Panc1 (cell line): ENCODE measurements at places on chromosomes 12 and 14.

- no peak for DNase-seq
Measured at GRCh38 chr14:50113381-50114035, 2.9 kb downstream of the VCPKMT start.

- DNase-seq: no peak
Measured at GRCh38 chr12:57342207-57342691, 88.6 kb downstream of the R3HDM2 start.

DNA sequence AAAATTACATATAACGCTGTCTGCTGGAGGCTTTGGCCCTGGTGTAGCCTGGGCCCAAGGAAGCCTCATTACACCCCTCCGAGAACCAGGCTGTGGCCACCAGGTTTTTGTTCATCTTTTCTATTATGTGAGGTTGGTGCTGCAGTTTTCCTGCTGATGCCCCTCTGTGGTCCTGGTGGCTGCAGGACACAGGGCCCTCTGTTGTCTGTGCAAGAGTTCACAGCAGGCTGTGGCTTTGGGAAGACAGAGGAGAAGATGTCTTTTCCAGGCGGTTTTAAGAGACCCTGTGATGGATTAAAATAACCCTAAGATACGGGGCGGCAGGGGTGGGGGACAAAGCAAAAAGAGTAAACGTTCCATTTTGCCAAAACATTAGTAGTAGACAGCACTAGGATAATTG is 121.5 kb downstream of the ADGRD1 start:
- no peak for DNase-seq

DNA sequence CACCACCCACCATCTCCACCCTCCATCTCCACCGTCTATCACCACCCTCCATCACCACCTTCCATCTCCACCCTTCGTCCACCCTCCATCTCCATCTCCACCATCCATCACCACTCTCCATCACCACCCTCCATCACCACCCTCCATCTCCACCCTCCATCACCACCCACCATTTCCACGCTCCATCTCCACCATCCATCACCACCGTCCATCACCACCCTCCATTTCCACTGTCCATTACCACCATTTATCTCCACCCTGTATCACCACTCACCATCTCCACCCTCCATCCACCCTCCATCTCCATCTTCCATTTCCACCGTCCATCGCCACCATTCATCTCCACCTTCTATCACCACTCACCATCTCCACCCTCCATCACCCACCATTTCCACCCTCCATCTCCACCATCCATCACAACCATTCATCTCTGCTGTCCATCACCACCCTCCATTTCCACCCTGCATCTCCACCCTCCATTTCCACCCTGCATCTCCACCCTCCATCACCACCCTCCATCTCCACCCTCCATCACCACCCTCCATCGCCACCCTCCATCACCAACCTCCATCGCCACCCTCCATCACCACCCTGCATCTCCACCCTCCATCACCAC is 6.1 kb upstream of the CEP170B start:
- no peak for DNase-seq

DNA sequence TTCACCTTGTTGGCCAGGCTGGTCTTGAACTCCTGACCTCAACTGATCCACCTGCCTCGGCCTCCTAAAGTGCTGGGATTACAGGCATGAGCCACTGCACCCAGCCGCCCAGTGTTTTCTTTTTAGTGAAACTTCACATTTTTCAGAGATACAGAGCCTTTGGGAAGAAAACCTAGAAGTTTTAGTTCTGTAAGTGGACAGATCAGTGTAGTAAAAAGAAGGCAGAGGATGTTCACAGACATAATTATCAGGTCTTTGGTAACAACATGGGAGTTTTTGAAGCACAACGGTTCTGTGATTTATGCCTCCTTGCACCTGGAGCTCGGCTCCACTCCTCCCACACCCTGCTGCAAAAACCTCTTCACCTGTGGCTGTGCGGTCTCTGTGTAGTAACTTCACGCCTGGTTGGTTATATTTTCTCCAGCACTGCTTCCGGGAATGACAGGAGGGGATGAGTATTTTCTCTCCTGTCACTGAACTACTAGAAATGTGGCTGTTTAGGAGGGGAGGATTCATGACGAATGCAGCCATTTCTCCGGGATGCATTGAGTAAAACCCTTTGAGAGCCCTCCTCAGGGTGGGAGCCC is 67.0 kb downstream of the ARF6 start:
- no peak for DNase-seq

- no peak for DNase-seq
Measured at GRCh38 chr12:105706973-105707334, 376.5 kb downstream of the C12orf75 start.

GRCh38 chr12:129941618-129942017 is 37.8 kb upstream of the TMEM132D start:
- no peak for DNase-seq

- no peak for DNase-seq
Measured at GRCh38 chr12:108778053-108778452, 46.7 kb upstream of the CORO1C start.

DNA sequence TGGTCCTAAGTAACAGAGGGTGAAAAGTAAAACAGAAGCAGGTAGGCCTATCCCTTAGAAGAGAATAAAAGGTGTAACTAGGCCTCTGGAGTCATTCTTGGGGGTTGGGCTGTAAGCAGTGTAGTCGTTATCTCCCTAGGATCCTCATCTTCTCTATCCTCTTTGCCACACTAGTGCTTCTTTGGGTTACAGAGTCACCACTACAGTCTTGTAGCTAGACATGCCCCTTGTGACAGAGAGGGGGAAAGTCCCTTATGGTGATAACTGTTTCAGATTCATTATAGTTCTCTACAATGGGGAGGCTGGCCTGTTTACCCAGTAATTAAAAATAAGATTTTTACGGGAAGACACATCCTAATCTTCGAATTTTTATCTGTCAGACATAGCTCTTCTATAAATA is 16.4 kb upstream of the SRP54 start:
- no peak for DNase-seq

DNA sequence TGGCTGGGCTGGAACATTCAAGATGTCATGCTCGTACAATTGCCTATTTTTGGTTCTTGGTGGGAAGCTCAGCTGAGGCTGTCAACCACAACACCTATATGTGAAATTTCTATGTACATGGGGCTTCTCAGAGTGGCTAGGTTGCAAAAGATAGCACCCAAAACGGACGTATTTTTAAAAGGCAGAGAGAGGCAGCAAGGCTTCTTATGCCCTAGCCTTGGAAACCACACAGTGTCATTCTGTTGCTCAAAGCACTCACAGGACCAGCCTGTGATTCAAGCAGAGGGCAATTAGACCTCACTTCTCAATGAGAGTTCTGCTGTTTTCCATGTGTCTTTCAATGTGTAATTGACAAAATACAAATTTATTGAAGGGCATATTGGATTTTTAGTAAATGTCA is 134.0 kb downstream of the GXYLT1 start:
- no peak for DNase-seq
